ENCODE measurements at places on chromosomes 4 and X. TPM values are rescaled to one million over a fixed set of nuclear protein-coding genes. Genes with fewer than 3 reads are reported as not detected.

- H3K36me3 ChIP-seq: peaks cover under 1% of the 10 kb centered on the region
- H3K27me3 ChIP-seq: peaks cover 6% of the 10 kb centered on the region
- DNase-seq: no peak
- peaks cover 12% of the 10 kb centered on the region for H3K4me1 ChIP-seq
- peak overlapping the region; percentile 89 for H3K27ac ChIP-seq
- H3K4me3 ChIP-seq: peak overlapping the region; percentile 89
Observed at GRCh38 chrX:71067712-71068043, 456 bp downstream of the SNX12 start.

DNA sequence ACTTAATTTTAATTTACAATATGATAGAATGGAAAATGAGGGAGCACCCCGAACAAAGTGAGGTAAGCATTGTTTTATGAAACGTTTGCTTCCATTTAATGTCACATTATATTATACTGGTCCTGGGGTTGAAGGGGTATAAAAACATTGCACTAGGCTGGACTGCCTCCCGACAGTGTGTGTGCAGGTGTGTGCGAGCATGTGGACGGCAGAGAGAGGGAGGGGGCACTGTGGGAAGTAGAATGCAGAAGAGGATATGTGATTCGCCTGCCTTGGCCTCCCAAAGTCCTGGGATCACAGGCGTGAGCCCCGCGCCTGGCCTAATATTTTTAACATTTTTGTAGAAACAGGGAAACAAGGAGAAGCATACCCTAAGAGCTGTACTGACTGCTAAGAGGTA is 36.0 kb downstream of the IRF2 start:
- no peak for DNase-seq
- peaks cover 79% of the 10 kb centered on the region for H3K4me1 ChIP-seq
- H3K4me3 ChIP-seq: no peak overlapping the region

- no peak for DNase-seq
- H3K4me3 ChIP-seq: no peak overlapping the region
- peaks cover 9% of the 10 kb centered on the region for H3K36me3 ChIP-seq
- H3K27ac ChIP-seq: no peak overlapping the region
- no peaks in the 10 kb centered on the region for H3K4me1 ChIP-seq
Observed at GRCh38 chrX:107465932-107466620, 16.6 kb downstream of the FRMPD3 start.

SPANXN5 gene
- polyA plus RNA-seq: not detected

- DNase-seq: no peak
- H3K4me1 ChIP-seq: peaks cover 55% of the 10 kb centered on the region
- no peaks in the 10 kb centered on the region for H3K36me3 ChIP-seq
- peaks cover 8% of the 10 kb centered on the region for H3K27me3 ChIP-seq
- H3K4me3 ChIP-seq: peak overlapping the region; percentile 77
Observed at GRCh38 chrX:71993371-71993770, 82.7 kb downstream of the NHSL2 start.

DNA sequence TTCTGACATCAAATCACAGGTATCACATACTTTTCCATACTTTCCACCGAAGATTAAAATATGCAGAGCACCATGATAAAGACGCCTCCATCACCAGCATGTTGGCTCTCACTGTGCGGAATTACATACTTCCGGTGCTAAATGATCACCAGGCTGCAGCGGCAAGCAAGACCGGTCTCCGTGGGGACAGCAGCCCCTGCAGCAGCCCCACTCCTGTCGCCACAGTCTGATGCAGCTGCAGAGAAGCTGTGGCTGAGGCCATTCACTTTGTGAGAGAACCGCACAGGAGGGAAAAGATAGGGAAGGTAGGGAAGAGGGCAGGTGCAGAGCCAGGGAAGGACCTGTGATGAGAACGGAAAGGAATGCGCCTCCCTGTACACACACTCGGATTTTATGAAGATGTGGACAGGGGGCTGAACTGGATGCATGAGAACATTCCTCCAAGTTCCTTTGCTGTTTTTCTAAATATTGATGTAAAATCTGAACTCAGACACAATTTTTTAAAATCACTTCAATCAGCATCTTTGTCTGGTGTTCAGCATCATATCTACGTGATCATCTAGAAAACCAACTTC is 38.3 kb downstream of the AFAP1 start:
- no peak for DNase-seq
- no peak overlapping the region for H3K27ac ChIP-seq
- peaks cover 12% of the 10 kb centered on the region for H3K4me1 ChIP-seq
- no peaks in the 10 kb centered on the region for H3K36me3 ChIP-seq
- no peak overlapping the region for H3K4me3 ChIP-seq

GRCh38 chrX:49019599-49020249 is 17.7 kb upstream of the GRIPAP1 start:
- H3K4me1 ChIP-seq: no peaks in the 10 kb centered on the region
- no peak overlapping the region for H3K4me3 ChIP-seq
- no peak overlapping the region for H3K27ac ChIP-seq
- H3K36me3 ChIP-seq: no peaks in the 10 kb centered on the region

DNA sequence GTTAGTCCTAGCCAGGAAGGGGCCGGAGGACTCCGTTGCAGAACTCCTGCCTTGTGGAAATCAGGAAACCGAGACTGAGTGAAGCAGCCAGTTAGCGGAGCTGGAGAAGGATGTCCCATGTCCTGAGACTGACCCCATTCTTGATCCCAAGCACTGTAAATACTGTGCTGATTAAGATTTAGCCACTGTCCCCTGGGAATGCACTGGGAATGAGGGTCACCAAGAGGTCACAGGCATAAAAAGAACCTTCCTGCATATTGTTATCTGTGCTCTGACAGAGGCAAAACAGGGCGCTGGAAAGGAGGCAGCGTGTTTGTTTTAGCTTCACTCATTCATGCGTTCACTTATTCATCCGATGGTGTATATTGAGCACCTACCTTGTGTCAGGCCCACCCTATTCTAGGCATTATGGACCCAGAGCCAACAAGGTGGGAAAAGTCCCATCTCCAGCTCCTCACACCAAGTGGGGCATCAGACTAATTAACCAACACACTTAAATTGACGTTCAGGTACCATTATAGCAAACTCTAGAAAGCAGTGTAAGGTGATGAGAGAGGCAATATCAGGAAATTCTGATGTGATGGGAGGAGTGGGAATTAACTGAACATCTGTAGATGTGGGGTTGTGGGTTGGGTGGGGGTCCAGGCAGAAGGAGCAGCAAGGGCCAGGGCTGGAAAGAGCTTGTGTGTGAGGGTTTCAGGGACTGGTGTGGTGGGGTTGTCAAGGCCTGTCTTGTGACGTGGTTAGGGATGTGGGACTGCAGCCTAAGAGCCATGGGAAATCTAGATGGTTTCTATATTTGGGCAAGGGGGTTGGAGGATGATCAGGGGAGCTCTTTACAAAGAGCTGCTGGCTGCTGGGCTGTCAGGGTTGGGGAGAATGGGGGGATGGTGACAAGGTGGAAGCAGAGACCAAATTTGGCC is 10.6 kb upstream of the SLC2A9 start:
- no peak overlapping the region for H3K27ac ChIP-seq
- no peak for DNase-seq
- H3K27me3 ChIP-seq: peaks cover 5% of the 10 kb centered on the region
- no peaks in the 10 kb centered on the region for H3K36me3 ChIP-seq
- no peak overlapping the region for H3K4me3 ChIP-seq

DNA sequence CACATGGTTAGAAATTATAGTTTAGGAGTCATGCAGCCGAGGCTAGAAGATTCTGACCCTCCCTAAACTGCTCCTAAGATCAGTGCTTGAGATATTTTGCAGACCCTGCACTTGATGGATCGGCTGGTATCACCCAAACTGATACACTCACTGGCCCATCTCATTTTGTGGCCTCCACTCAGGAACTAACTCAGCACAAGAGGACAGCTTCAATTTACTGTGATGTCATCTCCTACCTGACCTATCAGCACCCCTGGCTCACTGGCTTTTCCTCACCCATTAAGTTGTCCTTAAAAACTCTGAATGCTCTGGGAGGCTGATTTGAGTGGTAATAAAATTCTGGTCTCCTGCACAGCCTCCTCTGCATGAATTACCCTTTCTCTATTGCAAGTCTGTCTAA is 450.9 kb downstream of the PCDH10 start:
- H3K27ac ChIP-seq: no peak overlapping the region
- no peaks in the 10 kb centered on the region for H3K27me3 ChIP-seq
- no peak overlapping the region for H3K4me3 ChIP-seq

DNA sequence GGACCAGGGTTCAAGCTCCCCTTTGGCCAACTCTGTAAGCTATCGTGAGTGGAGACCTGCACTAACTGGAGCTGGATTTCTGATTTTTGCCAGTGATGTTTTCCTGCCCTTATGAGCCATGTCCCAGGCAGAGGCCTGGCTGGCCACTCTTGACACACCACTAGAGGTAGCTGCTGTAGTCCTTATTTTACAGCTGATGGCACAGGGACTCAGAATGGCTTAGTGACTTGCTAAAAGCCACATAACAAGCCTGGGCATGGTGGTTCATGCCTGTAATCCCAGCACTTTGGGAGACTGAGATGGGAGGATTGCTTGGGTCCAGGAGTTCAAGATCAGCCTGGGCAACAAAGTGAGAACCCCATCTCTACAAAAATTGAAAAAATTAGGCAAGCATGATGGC is 33.4 kb downstream of the CYTL1 start:
- peaks cover 4% of the 10 kb centered on the region for H3K27me3 ChIP-seq
- no peak overlapping the region for H3K27ac ChIP-seq
- H3K4me3 ChIP-seq: no peak overlapping the region
- H3K4me1 ChIP-seq: peaks cover 9% of the 10 kb centered on the region

FGF16 gene
- polyA plus RNA-seq: not detected

- H3K4me1 ChIP-seq: no peaks in the 10 kb centered on the region
- no peak overlapping the region for H3K4me3 ChIP-seq
- peaks cover 15% of the 10 kb centered on the region for H3K27me3 ChIP-seq
- no peak overlapping the region for H3K27ac ChIP-seq
Observed at GRCh38 chr4:99430106-99430505, 5.0 kb downstream of the ADH7 start.

- no peak overlapping the region for H3K27ac ChIP-seq
- H3K36me3 ChIP-seq: no peaks in the 10 kb centered on the region
- H3K27me3 ChIP-seq: peaks cover 1% of the 10 kb centered on the region
- no peak for DNase-seq
- H3K4me3 ChIP-seq: no peak overlapping the region
Observed at GRCh38 chrX:149069899-149070298, 435.2 kb downstream of the IDS start.

GLRB gene
- polyA plus RNA-seq: not detected

- H3K4me1 ChIP-seq: no peaks in the 10 kb centered on the region
- no peak for DNase-seq
- H3K36me3 ChIP-seq: no peaks in the 10 kb centered on the region
- no peak overlapping the region for H3K4me3 ChIP-seq
Observed at GRCh38 chrX:107213477-107213876, 7.1 kb downstream of the DNAAF6 start.

DNA sequence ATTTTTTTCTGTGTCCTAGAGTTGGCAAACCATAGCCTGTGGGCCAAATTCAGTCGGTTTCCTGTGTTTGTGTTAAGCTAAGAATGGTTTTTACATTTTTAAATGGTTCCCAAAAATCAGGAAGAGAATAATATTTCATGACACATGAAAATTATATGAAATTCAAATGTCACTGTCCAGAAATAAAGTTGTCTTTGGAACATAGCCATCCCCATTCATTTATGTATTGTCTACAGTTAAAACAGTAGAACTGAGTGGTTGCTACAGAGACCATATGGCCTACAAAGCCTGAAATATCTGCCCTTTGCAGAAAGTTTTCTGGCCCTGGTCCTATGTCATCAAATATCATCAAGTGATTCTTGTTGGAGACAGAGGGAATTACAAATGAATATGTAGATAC is 15.5 kb downstream of the FRMPD4 start:
- H3K36me3 ChIP-seq: no peaks in the 10 kb centered on the region
- no peak overlapping the region for H3K4me3 ChIP-seq

GRCh38 chrX:103356130-103356798 is at the start of gene TCEAL9:
TCEAL9 (plus strand) TSS chrX:103356506; CDS start chrX:103357685, 1,179 bp downstream.
- H3K4me3 ChIP-seq: peak within 1 kb of the TSS; percentile 85
- peaks cover 9% of the 10 kb centered on the region for H3K4me1 ChIP-seq
- peaks cover 7% of the 10 kb centered on the region for H3K27me3 ChIP-seq
- DNase-seq: no peak

DNA sequence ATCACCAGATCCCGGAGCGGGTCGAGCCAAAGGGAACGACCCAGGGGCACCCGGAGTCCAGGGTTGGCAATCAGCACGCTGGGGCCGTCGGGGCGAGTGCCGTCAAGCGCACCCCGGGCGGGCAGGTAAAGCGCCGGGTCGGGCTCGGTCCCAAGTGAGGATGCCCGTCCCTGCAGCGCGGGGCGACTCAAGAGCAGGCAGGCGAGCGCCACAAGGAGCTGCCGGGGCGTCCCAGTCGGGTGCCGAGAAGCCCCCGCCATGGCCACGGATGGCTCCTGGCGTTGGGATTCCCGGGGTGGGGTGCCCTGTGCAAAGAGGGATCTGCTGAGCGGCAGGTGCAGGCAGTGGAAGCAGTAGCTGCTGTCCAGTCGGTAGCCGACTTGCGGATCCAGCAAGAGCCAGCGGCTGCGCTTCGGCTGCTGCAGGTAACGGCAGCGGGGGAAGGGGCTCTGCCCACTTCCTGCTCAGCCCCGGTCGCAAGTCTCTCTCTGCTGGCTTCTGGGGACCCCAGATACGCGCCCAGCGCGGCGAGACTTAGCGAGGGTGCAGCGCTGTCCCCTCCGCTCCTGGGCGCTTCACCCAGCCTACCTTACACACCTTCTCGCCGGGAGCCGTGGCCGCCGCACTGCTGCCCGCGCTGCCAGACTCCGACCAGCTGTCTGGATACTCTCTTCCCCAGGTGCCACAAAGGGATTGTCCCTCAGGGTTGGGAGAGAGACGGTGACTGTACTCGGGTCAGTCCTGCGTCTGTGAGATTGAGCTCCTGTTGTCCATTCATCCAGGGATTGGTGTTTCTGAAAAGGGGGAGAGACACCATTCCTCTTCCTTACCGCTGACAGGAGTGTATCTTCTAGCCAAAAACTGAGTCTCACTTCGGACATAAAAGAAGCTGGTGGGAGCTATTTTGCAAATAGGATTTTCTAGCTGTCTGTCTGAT is at the start of gene FREM3:
Gene FREM3, minus strand, starts transcription at position 260 of the 937 bp plus-strand sequence. Its CDS starts 0 bp downstream, at position 260.
- H3K27ac ChIP-seq: no peak within 1 kb of the TSS
- H3K4me1 ChIP-seq: peaks cover 4% of the 10 kb centered on the region
- H3K36me3 ChIP-seq: no peaks in the 10 kb centered on the region
- no peak for DNase-seq
- peaks cover 7% of the 10 kb centered on the region for H3K27me3 ChIP-seq
- H3K4me3 ChIP-seq: peak within 1 kb of the TSS; percentile 47

- peaks cover 25% of the 10 kb centered on the region for H3K36me3 ChIP-seq
- H3K4me1 ChIP-seq: peaks cover 23% of the 10 kb centered on the region
- H3K27ac ChIP-seq: no peak overlapping the region
- no peak overlapping the region for H3K4me3 ChIP-seq
- H3K27me3 ChIP-seq: peaks cover 3% of the 10 kb centered on the region
- no peak for DNase-seq
Observed at GRCh38 chr4:25827373-25827772, 35.4 kb downstream of the SEL1L3 start.

- no peaks in the 10 kb centered on the region for H3K4me1 ChIP-seq
- DNase-seq: no peak
- no peak overlapping the region for H3K4me3 ChIP-seq
- peaks cover 2% of the 10 kb centered on the region for H3K27me3 ChIP-seq
- H3K36me3 ChIP-seq: no peaks in the 10 kb centered on the region
- no peak overlapping the region for H3K27ac ChIP-seq
Observed at GRCh38 chr4:121555315-121556107, 141.3 kb downstream of the ANXA5 start.
